Activated naive CD4-positive, alpha-beta T cell treated with anti-CD3 and anti-CD28 coated beads, Interleukin-2, amount 50 U/mL, for 16 hours (primary cell): ENCODE measurements at places on chromosomes 4 and X.

DNA sequence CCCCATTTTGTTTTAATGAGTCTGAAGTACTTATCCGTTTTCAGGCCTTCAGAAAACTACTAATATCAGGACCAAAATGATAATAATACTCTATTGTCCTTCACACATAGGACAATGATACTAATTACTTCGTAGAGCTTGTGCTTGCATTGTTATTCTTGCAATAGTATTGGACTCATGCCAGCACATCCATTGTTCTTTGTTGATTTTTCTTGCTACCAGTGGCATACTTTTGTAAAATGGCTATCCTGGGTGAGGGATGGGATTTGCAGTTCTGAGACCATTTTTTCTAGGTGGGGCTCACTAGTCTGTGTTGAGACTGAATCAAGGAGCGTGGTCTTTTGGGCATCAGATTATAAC, 195.3 kb downstream of the MAML3 start:
- DNase-seq = no peak

GRCh38 chrX:11464836-11465463, 171.7 kb downstream of the AMELX start:
- DNase-seq = no peak

- no peak for DNase-seq
These were observed 156.4 kb upstream of the GATB start for GRCh38 chr4:151917145-151917734.

DNA sequence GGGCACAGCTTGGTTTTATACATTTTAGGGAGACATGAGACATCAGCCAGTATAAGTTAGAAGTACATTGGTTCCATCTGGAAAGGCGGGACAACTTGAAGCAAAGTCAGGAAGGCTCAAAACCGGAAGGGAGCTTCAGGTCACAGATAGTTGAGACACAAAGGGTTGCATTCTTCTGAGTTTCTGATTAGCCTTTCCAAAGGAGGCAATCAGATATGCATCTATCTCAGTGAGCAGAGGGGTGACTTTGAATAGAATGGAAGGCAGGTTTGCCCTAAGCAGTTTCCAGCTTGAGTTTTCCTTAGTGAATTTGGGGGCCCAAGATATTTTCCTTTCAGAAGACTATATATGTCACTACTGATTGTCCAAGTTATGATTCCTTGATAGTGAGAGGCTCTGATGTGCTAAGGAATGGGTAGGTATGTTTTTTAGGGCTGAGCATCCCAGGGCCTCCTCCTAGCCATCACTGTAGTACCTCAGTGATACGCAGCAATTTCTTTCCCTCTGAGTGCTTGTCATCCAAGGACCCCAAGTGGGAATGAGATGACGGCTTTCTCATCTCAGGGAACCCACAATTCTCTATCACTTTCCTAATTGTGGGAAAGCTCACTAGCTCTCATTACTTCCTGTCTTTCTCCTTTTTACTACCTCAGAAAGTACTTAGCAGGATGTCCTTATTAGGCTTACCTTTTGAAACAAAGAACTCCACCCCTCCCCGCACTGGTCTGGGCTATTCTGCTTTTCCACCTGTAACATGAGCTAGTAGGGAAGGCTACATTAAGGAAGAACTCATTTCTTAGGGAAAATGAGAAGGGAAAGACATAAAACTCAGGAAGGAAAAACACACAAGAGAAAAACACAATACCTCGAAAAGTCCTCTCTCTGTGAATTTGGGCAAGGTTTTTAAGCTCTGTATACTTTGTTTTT, 632.7 kb downstream of the RAPGEF2 start:
- DNase-seq = no peak

- no peak for DNase-seq
These were observed 55.1 kb upstream of the BCOR start for GRCh38 chrX:40152741-40153344.

- DNase-seq = no peak
These were observed 13.8 kb downstream of the ATP10D start for GRCh38 chr4:47498899-47499298.

DNA sequence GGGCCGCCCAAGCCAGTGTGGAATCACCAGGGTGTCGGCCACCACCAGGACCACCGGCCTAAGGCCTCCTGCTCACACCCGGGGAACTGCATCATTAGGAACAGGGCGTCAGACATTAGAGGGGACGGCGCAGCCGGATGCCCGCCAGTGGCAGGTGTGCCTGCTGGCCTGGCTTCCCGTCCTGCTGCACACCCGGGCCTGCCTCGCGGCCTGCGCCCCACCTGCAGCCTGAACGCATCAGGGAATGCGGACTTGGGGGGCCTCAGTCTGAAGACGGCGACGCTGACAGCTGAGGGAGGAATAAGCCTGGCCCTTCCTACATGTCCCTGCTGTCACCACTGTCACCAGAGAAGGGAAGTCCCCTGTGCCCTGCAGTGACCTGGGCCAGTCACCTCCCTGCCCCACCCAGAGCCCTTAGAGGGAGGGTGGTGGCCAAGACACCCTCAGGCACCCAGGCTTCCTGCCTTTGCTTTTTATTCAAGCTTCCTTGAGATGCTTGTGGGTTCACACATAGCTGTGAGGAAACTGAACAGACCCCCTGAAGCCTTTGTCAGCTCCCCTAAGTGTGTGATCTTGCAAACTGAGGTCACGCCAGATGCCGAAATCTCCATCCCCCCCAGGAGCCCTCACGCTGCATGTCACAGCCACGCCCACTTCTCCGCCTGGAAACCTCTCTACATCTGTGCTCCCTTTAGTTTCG, 3.2 kb downstream of the DGKQ start:
- no peak for DNase-seq

GRCh38 chrX:70117738-70118137, 15.5 kb upstream of the IGBP1 start:
- no peak for DNase-seq

DNA sequence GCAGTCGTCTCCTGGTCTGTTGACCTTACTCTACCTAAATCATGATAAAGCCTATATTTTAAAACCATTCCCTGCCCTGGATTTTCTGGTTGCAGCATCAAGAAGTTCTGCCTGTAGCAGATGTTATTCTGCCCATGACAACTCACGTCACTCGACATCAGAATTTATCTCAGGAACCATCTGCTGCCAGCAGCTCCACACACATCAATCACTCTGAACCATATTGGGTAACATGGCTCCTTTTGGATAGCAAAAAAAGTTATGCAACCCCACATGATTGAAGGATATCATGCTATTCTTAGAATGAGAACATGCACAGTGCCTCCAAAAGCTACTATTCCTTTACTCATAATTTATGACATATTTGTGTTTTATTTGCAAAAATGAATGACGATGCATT, 341.4 kb downstream of the DHRSX start:
- no peak for DNase-seq

GRCh38 chr4:86050496-86050895, 309.4 kb downstream of the MAPK10 start:
- DNase-seq = no peak

GRCh38 chrX:115588179-115588578, 27.2 kb downstream of the PLS3 start:
- DNase-seq = no peak

GRCh38 chr4:69775321-69775867, 15.0 kb upstream of the SULT1B1 start:
- no peak for DNase-seq

- DNase-seq = no peak
These were observed 67.4 kb upstream of the SLC34A2 start for GRCh38 chr4:25588206-25588605.

DNA sequence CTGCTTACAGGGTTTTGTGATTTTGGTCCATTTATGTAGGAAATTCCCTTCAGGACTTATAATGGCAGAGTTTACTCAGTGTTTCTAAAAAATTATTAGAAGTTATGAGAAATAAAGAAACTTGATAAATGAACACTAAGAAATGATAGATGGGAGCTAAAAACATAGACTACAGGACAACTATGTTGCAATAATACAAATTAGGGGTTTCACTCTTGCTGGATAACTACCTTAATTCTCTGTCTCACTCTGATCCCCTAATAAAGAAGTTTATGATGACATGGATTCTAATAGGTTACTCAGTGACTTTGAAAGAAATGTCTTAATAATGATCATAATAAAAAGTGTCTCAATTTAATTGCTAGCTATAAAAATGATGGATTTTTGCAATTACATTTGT, 23.3 kb upstream of the BBS12 start:
- no peak for DNase-seq

DNA sequence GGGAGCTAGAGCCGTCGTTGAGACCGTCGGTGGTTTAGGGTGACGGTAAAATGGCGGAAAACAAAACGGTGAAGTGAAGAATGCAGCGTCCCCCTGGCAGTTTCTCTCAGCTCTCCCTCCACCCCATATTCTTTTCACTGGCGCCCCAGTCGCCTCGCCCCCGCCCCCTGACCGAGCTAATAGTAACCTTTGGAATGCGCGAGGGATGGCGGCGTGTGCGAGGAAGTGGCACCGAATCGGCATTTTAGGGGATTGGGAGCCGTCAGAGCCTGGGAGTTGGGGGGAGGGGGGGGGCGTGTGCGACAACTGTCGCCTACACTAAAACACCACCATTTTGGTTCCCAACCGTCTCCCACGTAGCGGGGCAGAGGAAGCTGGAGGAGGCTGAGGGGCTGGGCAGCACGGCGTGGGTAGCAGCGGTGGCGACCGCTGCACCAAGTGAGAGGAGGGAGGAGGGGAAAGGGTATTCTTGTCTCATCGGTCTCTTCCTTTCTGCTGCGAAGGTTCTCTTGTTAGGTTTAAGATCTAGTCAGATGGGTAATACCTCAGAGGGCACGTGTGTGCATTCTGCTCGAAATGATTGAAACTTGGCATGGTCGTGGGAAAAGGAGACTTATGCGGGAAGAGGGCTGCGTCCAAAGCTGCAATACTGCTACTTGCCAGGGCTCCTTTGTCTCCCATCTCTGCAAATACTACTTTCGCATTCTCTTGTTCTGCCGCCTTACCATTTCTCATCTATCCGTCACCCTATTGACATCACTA, 840 bp downstream of the ZNF711 start:
- no peak for DNase-seq

- DNase-seq = no peak
These were observed 22.2 kb downstream of the LIN54 start for GRCh38 chr4:82988323-82988832.

DNA sequence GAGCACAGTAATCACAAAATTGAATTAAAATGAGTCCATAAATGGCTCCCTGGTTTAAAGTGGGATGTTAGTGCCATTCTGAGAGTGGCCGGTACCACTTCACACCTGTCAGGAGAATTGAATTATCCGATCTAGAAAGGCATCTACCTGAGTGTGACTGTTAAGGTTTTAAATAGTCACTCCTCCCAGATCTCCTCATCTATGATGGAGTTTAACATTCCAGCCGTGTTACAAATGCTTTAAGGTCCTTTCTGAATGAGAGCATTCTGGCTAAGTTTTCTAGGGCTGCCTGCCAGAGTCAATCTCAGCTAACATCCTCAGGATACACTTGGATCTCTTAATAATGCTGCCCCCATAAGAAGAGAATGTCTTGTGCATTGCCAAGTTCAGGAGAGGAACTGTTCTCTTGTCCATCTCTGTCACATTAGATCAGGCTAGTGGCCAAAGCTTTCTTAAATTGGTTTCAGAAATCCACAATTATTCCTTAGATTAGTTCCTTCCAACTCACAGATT, 231.1 kb downstream of the SLC39A8 start:
- no peak for DNase-seq

- no peak for DNase-seq
These were observed 315.8 kb downstream of the MID1IP1 start for GRCh38 chrX:39117101-39117500.

- DNase-seq = no peak
These were observed 367.6 kb downstream of the BCOR start for GRCh38 chrX:39729981-39730661.

GRCh38 chr4:42646999-42647541, 9.8 kb downstream of the ATP8A1 start:
- DNase-seq = no peak

DNA sequence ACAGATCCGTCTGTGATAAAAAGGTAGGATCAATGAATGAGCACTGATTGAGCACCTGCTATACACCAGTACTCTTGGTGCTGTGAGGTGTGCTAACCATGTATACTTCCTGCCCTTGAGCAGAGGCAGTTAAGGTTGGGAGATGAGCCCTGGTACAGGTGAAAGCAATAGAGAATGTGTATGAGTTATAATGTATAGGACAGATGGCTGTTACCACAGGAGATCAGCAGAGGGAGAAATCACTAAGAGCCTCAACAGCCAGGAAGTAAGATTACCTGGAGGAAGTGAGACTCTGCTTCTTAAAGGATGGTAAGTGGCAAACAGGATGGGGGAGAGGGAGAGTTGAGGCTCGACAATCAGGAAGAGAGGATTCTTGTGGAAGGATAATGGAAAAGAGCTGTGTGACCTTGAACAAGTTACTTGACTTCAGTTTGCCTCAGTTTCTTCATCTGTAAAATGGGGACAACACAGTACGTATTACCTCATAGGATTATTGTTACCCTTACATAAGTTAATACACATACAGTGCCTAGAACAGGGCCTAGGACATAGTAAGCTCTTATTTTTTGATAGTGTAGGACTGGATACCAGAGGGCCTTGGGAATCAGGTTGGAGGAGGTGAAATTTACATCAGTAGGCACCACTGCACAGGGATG, 9.1 kb downstream of the CXCR3 start:
- no peak for DNase-seq

DNA sequence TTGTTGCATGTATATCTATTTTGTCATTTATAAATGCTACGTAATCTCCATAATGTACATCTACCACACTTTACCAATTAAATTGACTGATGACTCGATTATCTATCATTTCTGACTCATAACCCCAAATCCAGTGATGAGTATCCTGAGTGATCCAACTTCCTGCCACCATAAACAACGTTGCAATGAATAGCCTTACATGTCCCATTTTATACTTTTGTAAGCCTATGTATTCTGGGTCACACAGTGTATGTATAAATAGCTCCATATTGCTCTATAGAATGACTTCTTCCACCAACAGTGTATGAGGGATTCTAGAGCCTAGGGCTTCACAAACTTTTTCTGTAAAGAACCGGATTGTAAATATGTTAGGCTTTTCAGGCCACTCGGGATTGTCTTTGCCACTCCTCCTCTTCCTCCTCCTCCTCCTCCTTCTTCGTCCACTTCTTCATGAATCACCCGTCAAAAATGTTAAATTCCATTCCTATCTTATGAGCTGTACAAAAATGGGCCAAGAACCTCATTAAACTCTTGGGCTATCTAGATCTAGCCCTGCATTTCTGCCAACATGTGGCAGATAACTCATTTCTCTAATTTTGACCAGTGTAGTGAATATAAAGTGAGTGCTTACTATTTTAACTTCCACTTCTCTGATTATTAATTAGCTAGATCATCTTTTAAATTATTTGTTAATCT, 672.2 kb upstream of the AMOT start:
- DNase-seq = no peak
